Esophagus squamous epithelium (tissue), 5 donors: ENCODE measurements at places on chromosomes 16 and 17.

- no peak for DNase-seq
Observed at GRCh38 chr16:86679490-86679889, 101.1 kb downstream of the FOXL1 start.

DNA sequence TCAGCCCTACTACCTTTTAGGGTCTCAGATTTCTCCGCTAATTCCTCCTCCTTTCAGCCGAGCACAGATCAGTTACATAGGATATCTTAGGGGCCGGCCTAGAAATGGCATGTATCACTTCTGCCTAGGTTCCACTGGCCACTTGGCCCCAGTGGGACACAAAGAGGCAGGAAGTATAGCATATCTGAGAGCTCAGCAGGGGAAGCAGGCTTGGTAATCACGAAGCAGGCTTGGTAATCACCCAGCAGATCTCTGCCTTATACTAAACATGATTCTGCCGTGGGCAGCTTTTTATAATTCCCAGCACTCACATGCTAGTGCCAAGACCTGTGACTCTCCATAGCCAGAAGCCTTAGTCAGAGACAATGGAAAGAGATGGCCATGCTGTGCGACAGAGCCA lies 59.6 kb upstream of the CACNG5 start:
- no peak for DNase-seq

- no peak for DNase-seq
Observed at GRCh38 chr16:3348547-3349167, 7.0 kb upstream of the OR2C1 start.

- DNase-seq: no peak
Observed at GRCh38 chr16:89026121-89026612, 49.2 kb upstream of the CBFA2T3 start.

DNA sequence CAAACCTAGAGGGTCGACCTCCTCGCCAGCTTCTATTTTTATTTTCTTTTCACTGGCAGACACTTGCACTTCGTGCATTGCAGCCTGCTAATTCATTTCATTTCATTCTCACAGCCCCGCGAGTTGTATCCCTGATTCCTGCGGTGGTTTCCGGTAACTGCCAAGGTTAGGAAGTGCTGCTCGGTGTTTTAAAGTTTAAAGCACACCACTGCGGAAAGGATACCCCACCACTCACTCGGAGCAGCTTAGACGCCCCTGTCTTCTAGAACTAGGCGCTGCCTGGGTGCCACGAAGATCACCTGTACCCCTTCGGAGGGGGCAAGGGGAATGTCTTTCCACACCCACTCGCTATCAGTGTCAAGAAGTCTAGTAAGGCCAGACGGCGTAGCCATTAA lies 509 bp downstream of the CNEP1R1 start:
- no peak for DNase-seq

DNA sequence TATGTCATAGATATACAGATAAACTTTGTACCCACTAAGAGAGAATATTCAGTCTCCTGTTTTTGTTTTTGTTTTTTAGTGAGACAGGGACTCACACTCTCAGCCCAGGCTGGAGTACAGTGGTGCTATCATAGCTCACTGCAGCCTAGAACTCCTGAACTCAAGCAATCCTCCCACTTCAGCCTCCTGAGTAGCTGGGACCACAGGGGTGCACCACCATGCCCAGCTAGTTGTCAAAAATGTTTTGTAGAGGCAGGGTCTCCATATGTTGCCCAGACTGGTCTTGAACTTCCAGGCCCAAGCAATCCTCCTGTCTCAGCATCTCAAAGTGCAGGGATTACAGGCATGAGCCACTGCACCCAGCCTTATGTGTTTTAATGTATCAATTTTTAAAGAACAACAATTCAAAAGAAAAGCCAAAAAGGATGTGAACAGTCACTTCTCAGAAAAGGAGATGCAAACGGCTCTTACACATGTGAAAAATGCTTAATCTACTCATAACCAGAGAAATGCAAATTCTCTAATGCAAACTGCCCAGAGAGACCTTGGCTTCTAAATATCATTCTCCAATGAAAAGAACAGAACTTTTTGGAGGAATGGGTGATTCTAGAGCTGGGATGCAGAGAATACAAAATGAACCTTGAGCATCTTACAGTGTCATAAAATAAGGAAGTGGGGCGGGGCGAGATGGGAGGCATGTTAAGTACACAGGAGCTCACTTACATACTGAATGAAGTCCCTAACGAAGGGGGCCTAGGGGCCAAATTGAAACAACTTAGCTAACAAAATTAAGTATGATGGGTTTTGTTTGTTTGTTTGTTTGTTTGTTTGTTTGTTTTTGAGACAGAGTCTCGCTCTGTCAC lies 7.3 kb upstream of the CMTM3 start:
- no peak for DNase-seq

DNA sequence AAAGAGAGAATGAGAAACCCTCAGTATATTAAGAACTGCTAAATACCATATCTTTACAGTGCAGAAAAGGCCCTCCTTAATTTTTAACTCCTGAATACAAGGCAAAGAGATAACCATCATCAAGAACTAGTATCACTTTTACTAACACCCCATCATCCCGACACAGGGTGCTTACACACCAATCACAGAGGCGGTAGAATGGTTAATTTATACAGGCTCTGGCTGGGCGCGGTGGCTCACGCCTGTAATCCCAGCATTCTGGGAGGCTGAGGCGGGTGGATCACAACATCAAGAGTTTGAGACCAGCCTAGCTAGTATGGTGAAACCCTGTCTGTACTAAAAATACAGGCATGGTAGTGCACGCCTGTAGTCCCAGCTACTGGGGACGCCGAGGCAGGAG lies 4.2 kb downstream of the PSMD12 start:
- DNase-seq: no peak

GRCh38 chr17:3911271-3912053 lies 4.8 kb downstream of the P2RX1 start:
- DNase-seq: no peak

DNA sequence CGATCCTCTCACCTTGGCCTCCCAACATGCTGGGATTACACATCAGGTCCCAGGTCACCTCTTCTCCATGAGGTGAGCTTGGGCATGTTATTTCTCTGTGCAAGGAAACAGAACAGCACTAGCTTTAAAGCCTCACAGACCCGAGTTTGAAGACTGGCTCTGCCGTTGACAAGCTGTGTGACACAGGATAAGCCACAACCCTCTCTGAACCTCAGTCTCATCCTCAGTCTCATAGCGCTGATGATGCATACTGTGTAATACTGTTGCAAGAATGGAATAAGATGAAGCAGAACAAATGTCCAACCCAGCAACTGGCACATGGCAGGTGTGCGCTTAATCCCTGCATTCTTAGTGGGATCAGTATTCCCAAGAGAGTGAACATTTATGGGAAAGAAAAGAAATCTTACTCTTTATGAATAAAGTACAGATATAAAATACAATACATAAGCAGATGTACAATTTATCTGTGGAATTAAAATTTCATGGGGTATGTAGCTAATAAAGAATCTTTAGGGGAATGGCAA lies 43.5 kb downstream of the ABAT start:
- no peak for DNase-seq

DNA sequence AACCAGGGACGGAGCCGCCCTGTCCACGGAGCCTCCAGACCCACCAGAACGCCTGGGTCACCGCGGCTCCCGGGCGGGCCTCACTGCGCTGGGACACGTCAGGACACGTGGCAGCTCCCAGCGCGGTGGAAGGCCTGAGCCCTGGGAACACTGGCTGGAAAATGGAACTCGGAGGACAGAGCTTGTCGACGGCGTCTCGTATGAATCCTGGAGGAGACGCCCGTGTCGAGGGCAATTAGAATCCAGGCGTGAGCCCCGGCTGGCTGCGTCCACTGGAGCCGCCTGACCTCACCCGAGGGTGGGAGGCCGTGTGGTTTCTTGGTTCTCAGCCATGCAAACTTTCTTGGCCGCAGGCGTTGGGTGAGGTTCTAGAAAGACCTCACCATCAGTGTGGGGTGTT lies 173.9 kb downstream of the LAT start:
- no peak for DNase-seq

DNA sequence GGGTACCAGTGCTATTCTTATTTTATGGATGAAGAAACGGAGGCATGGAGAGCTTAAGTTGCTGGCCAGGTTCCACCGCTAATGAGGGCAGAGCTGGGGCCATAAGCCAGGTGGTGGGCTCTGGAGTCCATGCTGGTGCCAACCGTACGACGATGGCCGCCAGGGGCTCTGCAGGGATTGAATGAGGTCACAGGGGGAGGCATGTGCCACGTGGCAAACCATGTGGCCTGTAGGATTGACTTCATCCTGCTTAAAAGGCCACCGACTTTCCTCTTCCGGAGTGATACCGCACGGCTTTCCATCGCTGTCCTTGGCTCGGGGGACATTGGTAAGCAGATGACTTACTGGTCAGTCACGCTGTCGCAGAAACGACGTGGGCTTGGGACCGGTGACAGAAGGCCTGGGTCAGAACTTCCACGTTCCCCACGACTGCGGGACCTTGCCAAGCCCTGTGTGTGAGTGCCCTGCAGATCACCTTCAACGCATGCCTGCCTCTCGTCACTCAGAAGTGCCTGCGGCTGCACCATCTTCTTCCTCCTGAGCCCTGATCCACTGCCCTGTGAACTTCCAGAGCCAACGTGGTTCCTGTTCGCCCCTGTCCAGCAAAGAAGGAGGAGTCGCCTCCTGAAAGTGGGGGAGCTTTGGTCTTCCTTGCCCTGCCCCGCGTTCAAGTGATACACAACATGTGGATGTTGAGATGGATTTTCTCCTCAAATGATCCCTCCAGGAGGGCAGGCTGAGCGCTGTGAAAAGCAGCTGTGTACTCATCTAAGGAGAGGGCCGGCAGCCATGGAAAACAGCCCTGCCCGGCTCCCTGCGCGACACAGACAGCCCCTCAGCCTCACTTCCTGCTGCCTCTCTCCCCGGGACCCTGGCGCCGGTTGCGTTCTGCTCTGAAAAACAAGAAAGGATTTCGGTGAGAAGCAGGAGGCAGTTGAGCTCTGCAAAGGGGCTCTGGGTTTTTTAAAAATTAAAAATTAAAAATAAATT lies 176.7 kb downstream of the C16orf95 start:
- no peak for DNase-seq

DNA sequence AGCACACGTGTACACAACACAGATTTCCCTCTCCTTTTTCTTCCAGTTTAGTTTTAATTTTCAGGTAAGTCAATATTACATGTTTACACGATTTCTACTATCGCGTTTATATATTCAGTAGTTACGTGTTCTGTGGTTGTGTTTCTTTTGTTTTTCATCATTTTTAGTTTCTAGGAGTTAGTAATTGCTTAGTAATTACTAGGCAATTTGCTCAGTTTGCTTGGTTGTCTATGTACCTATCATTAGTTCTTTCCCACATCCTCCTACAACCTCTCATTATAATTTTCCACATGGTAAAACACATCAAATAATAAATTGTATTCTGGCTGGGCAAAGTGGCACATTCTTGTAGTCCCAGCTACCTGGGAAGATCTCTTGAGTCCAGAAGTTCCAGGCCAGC lies 24.6 kb upstream of the GUCY2D start:
- no peak for DNase-seq

GRCh38 chr17:38601539-38602351 lies 4.0 kb downstream of the SRCIN1 start:
- DNase-seq: no peak

- DNase-seq: no peak
Observed at GRCh38 chr16:59173408-59173831, 439.3 kb upstream of the GOT2 start.

DNA sequence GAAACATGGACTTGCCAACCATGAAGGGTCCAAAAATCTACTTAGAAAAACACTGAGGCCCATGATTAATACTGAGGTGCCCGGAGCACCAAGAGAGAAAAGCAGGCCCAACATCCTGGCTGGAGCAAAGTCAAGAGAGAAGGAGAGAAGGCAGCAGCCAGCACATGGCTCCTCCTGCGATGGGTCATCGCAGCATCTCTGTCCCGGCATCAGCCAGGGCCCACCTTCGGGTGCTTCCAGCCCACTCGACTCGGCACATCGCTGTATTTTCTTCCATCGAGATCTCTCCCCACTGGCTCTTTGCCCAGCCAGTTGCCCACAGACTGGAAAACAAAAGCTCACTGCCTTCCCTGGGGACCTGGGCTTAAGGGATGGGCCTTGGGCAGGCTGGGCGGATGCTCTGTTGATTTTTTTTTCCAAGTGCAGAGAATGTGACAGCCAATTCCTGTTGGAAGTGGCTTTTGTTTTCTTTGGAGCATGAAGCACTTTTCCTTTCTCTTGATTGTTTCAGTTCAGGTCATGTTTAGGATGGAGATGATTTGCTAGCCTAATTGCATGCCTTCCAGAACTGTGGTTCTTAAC lies 58.1 kb downstream of the CYB5B start:
- DNase-seq: no peak

DNA sequence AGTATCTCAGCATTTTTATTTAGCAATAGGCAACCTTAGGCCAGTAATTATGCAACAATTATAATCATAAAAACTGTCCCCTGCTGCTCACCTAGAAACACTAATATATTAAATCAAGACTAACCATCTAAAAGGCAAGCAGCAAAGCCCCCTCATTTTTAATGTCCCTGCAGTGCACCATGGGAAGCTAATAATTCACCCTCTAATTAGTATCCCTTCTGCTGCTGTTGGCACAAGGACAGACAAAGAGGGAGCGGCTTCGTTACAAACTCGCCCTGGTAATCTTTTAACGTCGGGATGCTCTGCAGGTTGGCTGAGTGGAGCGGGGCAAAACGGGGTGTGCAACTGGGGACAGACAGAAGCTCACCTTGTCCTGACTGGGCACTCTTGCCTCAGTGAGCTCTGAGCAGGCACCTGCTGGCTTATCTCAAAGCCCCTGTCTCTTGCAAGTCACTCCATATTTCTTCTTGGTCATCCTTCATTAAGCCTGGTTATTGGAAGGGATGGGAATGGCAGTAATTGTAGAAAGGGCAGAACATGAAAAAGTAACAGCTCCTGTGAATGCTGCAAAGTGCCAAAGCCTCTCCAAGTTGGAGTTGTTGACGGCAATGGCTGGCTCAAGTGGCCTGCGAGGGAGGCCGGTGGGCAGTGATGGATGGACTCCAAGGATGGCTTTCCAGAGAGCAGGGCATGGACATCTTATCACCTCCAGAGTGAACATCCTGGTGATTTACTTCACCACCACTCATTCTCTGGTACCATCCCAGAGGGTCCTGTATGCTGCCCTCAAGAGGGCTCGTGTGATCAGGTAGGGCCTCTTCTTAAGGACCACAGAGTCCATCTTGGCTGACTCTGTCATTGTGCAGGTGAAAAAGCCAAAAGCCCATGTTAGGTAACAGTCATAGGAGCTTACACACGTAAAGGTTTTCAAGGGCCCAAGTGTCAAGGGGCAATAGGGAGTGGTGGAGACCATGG lies 219.6 kb upstream of the N4BP1 start:
- DNase-seq: no peak

GRCh38 chr17:3926860-3927627 lies 10.8 kb upstream of the P2RX1 start:
- no peak for DNase-seq
